Activated CD4-positive, alpha-beta T cell treated with anti-CD3 and anti-CD28 coated beads for 36 hours (primary cell): ENCODE measurements at places on chromosomes 5 and 9.

GRCh38 chr9:126420643-126421564 lies 94.3 kb downstream of the MVB12B start:
- DNase-seq, result no peak
- no peaks in the 10 kb centered on the region for H3K27me3 ChIP-seq
- H3K27ac ChIP-seq, result no peak overlapping the region
- H3K36me3 ChIP-seq, result no peaks in the 10 kb centered on the region

- peaks cover 32% of the 10 kb centered on the region for H3K36me3 ChIP-seq
- no peaks in the 10 kb centered on the region for H3K27me3 ChIP-seq
- no peak overlapping the region for H3K4me3 ChIP-seq
- no peak for DNase-seq
- H3K4me1 ChIP-seq, result no peaks in the 10 kb centered on the region
Observed at GRCh38 chr5:134714541-134714940, 23.8 kb upstream of the CAMLG start.

GRCh38 chr9:134083451-134083850 lies 15.6 kb upstream of the BRD3 start:
- H3K27ac ChIP-seq, result no peak overlapping the region
- no peaks in the 10 kb centered on the region for H3K4me1 ChIP-seq
- no peak overlapping the region for H3K4me3 ChIP-seq
- DNase-seq, result no peak
- peaks cover 7% of the 10 kb centered on the region for H3K27me3 ChIP-seq

- no peaks in the 10 kb centered on the region for H3K36me3 ChIP-seq
- no peak overlapping the region for H3K4me3 ChIP-seq
- H3K4me1 ChIP-seq, result no peaks in the 10 kb centered on the region
- no peak overlapping the region for H3K27ac ChIP-seq
Observed at GRCh38 chr9:70030156-70030555, 13.5 kb upstream of the MAMDC2 start.

GRCh38 chr5:102922799-102923477 lies 167.8 kb downstream of the PAM start:
- no peak overlapping the region for H3K27ac ChIP-seq
- no peaks in the 10 kb centered on the region for H3K27me3 ChIP-seq
- H3K4me1 ChIP-seq, result no peaks in the 10 kb centered on the region
- H3K36me3 ChIP-seq, result peaks cover 19% of the 10 kb centered on the region

DNA sequence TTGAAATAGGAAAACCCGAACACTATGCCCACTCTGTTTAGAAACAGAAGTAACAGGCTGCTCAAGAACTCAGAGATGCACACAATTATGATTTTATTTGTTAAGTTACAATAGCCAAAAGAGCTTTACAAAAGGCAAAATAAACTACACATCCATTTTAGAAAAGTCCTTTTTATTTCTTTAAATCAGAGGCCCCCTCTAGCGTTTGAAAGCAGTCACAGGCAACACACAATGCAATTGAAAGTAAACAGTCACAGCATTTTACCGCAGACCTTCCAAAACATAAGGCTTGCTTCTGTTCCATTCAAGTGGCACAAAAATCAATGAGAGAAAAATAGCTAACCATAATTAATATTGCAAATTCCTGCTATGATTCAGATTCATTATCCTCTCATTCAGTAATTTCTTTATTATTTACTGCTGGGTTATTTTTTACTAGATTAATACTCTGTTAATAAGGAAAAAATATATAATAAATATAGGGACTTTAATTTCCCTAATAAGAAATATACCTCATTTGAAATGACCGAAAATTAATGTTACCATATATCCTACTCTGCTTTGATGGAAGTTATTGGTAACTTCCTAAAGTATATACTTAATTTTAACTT lies 78.3 kb downstream of the CEP120 start:
- no peak overlapping the region for H3K27ac ChIP-seq
- no peaks in the 10 kb centered on the region for H3K27me3 ChIP-seq
- peaks cover 4% of the 10 kb centered on the region for H3K36me3 ChIP-seq
- H3K4me1 ChIP-seq, result no peaks in the 10 kb centered on the region
- DNase-seq, result peak; percentile 7

DNA sequence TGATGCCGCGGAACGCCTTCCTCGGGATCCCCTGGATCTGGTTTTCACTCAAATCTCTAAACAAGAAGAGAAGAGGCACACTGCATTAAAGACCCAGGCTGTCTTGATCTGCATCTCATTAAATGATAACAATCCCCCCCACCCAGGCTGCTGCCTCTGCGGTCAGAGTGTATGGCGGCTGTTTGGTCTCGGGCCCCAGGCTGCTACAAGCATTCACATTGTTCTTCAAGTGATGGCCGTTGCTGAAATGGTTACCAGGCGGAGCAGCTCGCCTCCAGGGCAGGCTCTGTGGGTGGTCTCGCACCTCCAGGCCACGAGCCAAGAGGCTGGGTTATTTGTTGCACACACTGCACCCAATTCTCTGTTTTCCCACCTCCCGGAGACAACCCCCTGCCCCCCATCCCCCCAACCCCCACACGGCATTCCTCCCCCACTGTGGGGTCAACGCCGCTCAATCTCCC lies 304.1 kb upstream of the PANK3 start:
- H3K27ac ChIP-seq, result no peak overlapping the region
- H3K36me3 ChIP-seq, result no peaks in the 10 kb centered on the region
- H3K27me3 ChIP-seq, result peaks cover 7% of the 10 kb centered on the region
- no peak for DNase-seq
- H3K4me3 ChIP-seq, result no peak overlapping the region
- no peaks in the 10 kb centered on the region for H3K4me1 ChIP-seq

GRCh38 chr9:94916956-94917355 lies 190.5 kb downstream of the AOPEP start:
- no peaks in the 10 kb centered on the region for H3K4me1 ChIP-seq
- no peak overlapping the region for H3K4me3 ChIP-seq
- no peaks in the 10 kb centered on the region for H3K36me3 ChIP-seq
- DNase-seq, result no peak
- no peak overlapping the region for H3K27ac ChIP-seq

DNA sequence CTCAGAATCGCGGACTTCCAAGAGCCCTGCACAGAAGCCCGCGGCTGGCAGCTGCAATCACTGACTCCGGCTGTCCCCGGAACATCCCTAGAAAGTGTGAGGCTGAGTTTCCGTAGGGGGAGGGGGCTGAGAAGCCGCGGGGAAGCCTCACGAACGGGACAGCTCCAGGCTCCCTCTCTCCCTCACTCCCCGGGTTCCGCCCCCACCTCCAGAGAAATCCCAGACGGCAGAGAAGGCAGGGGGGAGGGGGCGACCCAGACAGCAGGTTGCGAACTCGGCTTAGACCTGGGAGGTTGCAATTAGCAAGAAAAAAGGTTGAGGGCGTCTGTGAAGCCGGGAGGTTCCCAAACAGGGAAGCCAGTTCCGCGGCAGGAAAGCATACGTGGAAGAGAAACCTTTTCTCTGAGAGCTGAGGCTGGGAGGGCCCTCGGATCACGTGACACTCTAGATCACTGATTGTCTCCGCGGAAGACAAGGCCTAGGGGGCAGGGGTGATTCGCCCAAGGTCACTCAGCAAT lies 73.8 kb upstream of the CPLX2 start:
- no peak overlapping the region for H3K4me3 ChIP-seq
- H3K4me1 ChIP-seq, result peaks cover 4% of the 10 kb centered on the region
- H3K27me3 ChIP-seq, result peaks cover 63% of the 10 kb centered on the region
- no peak overlapping the region for H3K27ac ChIP-seq
- no peaks in the 10 kb centered on the region for H3K36me3 ChIP-seq

- no peak overlapping the region for H3K27ac ChIP-seq
- H3K4me1 ChIP-seq, result no peaks in the 10 kb centered on the region
Observed at GRCh38 chr5:107235167-107235566, 435.6 kb downstream of the EFNA5 start.

- no peaks in the 10 kb centered on the region for H3K36me3 ChIP-seq
- H3K4me3 ChIP-seq, result no peak overlapping the region
- no peak for DNase-seq
Observed at GRCh38 chr5:133273661-133274596, 222.1 kb downstream of the HSPA4 start.

DNA sequence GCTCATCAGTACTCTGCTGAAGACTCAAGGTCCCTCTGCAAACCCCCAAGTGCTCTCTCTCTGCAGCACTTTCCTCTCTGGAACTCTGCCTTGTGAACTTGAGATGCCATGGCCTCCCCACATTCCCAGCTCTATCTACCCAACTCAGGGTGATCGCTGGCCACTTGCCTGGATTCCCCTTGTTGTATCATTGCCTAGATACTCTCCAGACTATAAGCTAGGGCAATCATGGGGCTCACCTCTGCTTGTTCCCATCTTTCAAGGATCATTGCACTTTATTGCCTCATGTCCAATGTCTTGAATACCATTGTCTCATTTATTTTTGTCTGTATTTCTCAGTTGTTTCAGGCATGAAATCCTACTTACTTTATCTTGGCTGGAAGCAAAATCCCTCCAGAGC lies 144.1 kb downstream of the PLPPR1 start:
- peaks cover 8% of the 10 kb centered on the region for H3K27me3 ChIP-seq
- no peak for DNase-seq
- H3K27ac ChIP-seq, result no peak overlapping the region
- H3K4me1 ChIP-seq, result no peaks in the 10 kb centered on the region
- H3K36me3 ChIP-seq, result no peaks in the 10 kb centered on the region
- H3K4me3 ChIP-seq, result no peak overlapping the region

GRCh38 chr5:108739376-108739775 lies 8.3 kb upstream of the FER start:
- peaks cover 13% of the 10 kb centered on the region for H3K27me3 ChIP-seq
- no peak overlapping the region for H3K4me3 ChIP-seq
- no peak overlapping the region for H3K27ac ChIP-seq
- H3K36me3 ChIP-seq, result no peaks in the 10 kb centered on the region
- no peak for DNase-seq

- H3K27me3 ChIP-seq, result no peaks in the 10 kb centered on the region
- no peak for DNase-seq
- no peak overlapping the region for H3K4me3 ChIP-seq
- H3K4me1 ChIP-seq, result no peaks in the 10 kb centered on the region
Observed at GRCh38 chr9:4894076-4894475, 91.0 kb upstream of the JAK2 start.

- no peaks in the 10 kb centered on the region for H3K36me3 ChIP-seq
- no peak overlapping the region for H3K4me3 ChIP-seq
- H3K27me3 ChIP-seq, result peaks cover 18% of the 10 kb centered on the region
- no peak for DNase-seq
Observed at GRCh38 chr5:34475249-34475966, 180.7 kb upstream of the RAI14 start.

GRCh38 chr5:127813633-127814587 lies 110.7 kb downstream of the CCDC192 start:
- peaks cover 6% of the 10 kb centered on the region for H3K27me3 ChIP-seq
- no peak overlapping the region for H3K27ac ChIP-seq
- H3K36me3 ChIP-seq, result no peaks in the 10 kb centered on the region
- H3K4me1 ChIP-seq, result no peaks in the 10 kb centered on the region
- H3K4me3 ChIP-seq, result no peak overlapping the region

GRCh38 chr9:137088121-137088520 lies 1.3 kb downstream of the MAN1B1 start:
- H3K4me1 ChIP-seq, result peaks cover 46% of the 10 kb centered on the region
- H3K36me3 ChIP-seq, result peaks cover 10% of the 10 kb centered on the region
- no peak for DNase-seq
- peak overlapping the region; percentile 82 for H3K4me3 ChIP-seq
- H3K27me3 ChIP-seq, result no peaks in the 10 kb centered on the region
- H3K27ac ChIP-seq, result peak overlapping the region; percentile 79

DNA sequence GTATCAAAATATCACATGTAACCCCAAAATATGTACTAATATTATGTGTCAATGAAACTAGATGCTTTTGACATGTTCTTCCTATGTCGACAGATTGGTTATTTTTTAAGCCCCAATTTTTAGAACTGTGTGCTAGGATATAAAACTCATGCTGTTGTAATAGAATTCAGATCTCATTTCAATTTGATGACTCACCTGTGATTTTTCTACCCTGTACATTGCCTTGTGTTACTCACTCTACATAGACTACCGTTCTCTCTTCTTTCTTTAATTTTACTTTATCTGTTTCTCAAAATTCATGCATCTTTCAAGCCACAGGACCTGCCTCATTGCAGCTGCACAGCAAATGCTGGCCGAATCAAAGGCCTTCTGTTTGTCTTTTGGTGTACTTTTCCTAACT lies 284.5 kb downstream of the MAT2B start:
- DNase-seq, result no peak
- no peaks in the 10 kb centered on the region for H3K4me1 ChIP-seq
- H3K27ac ChIP-seq, result no peak overlapping the region
- no peak overlapping the region for H3K4me3 ChIP-seq
- H3K27me3 ChIP-seq, result no peaks in the 10 kb centered on the region

DNA sequence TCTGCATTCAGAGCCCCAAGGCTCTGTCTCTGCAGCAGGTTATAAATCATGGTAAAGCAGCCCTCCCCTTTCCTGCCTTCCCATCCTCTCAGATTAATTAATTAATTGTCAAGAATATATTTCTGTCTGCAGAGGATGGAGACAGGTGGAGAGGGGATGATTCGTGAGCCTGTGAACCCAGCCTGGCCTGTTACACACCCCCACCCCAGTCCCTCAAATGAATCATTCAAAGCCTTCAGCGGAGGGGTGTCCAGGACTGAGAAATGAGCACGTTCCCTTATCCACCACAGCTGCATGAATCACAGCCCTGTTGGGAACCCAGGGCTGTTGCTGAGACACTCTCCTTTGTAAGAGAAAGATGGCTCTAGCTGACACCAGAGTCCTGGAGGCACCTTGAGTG lies 56.0 kb downstream of the NIPAL4 start:
- peaks cover 26% of the 10 kb centered on the region for H3K4me1 ChIP-seq
- H3K27ac ChIP-seq, result no peak overlapping the region
- H3K4me3 ChIP-seq, result no peak overlapping the region
- no peaks in the 10 kb centered on the region for H3K27me3 ChIP-seq
- peak; percentile 59 for DNase-seq

- no peak overlapping the region for H3K4me3 ChIP-seq
- peaks cover 2% of the 10 kb centered on the region for H3K4me1 ChIP-seq
- no peak overlapping the region for H3K27ac ChIP-seq
- peaks cover 6% of the 10 kb centered on the region for H3K27me3 ChIP-seq
- no peaks in the 10 kb centered on the region for H3K36me3 ChIP-seq
Observed at GRCh38 chr5:34460496-34460895, 195.6 kb upstream of the RAI14 start.

DNA sequence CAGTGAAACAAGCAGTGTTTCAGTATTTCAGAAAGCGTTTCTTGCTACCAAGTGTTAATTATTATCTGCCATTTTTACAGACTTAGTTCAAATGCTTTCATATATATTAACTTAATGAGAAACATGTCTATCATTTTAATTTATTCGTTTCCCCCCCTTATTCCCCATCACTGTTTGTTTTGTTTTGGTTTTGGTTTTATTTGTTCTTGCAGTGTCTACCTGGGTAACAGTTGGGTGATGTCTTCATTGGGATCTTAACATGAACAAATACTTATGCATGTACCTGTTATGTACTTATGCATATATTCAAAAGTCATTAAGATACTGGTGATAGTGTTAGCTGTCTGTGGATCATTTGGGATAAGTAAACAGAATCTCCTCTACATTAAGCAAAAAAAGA lies 108.0 kb downstream of the CDC42SE2 start:
- H3K27ac ChIP-seq, result peak overlapping the region; percentile 48
- H3K36me3 ChIP-seq, result peaks cover 47% of the 10 kb centered on the region
- H3K27me3 ChIP-seq, result no peaks in the 10 kb centered on the region
- no peak for DNase-seq
- H3K4me3 ChIP-seq, result no peak overlapping the region

GRCh38 chr9:110197330-110198187 lies 10.4 kb downstream of the C9orf152 start:
- H3K27ac ChIP-seq, result no peak overlapping the region
- H3K4me3 ChIP-seq, result no peak overlapping the region
- no peaks in the 10 kb centered on the region for H3K36me3 ChIP-seq
